ENCODE measurements at places on chromosomes 3 and 15.
A peak's percentile ranks its signal among the peaks of the same experiment; 100 is the strongest.

GRCh38 chr15:77179541-77179998 is 108.7 kb upstream of the TSPAN3 start:
- DNase-seq, result no peak

- DNase-seq, result no peak
Measured at GRCh38 chr15:36501063-36501678, 78.3 kb upstream of the CDIN1 start.

DNA sequence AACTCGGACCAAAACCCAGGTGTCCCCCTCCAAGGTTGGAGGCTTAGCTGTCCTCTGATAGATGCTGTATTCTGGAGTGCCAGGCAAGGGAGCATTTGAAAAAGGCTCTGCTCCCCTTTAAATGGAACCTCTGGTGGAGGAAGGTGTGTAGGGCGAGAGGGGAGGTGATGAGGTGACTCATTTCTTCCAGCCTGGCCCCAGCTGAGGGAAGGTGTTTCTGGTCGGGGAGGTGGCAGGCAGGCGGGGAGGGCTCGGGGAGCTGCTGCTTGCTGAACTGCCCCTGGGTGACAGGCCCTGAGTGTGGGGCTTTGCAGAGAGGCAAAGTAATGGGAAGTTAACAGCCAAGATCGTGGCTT is 18.8 kb downstream of the PSTPIP1 start:
- DNase-seq, result peak; percentile 81

- DNase-seq, result no peak
Measured at GRCh38 chr3:33438284-33438668, 1.9 kb downstream of the UBP1 start.

GRCh38 chr3:160213191-160213590 is 12.0 kb upstream of the C3orf80 start:
- no peak for DNase-seq

GRCh38 chr3:38177181-38177580 is 11.8 kb downstream of the OXSR1 start:
- DNase-seq, result no peak

DNA sequence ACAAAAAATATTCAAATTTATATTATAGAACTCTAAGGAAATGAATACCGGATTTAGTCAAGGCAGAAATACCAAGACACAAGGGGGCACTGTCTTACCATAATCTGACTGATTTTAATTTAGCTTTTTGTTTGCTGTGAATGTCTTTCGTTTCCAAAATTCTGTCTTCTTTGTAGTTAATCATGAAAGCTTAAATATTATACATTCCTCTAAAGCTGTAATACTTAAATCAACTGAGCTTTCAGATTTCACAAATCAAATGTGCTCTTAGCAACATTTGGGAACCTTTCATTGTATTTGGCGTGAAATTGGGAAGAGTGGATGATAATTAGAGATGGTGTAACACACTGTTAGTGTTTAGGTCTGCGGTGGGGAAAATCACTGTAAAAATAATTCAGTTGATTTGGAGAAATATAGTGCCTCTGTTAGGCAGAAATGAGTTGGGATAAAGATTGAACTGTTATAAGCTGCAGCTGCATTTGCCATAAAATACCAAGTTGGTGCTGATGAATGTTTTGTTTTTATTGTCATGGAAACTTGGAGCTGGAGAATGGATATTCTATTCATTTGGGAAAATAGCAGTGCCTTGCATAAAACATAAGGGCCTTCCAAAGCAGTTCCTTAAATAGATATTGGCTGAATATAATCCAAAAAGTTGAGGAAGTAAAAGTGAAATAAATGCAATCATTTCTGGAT is 228.2 kb downstream of the TCF12 start:
- no peak for DNase-seq

GRCh38 chr15:95918525-95918924 is 412.0 kb upstream of the NR2F2 start:
- DNase-seq, result no peak

- DNase-seq, result no peak
Measured at GRCh38 chr3:190853464-190853863, 9.0 kb downstream of the GMNC start.

DNA sequence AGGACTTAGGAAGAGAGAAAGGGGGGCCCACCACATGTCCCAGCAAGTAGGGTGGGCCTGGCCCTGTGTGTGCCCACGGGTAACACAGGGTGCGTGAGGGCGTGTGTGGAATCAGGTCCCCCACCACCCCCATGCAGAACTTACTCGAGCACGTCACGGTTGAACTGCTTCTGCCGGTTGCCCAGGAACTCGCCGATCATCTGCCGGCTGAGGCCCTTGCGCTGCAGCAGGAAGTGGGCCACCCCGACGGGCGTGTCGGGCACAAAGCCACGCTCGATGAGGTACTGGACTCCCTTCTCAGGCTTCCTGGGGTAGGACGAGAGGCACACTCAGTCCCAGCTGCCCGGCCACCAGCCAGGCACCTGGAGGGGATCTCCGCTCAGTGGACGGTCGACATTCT is 83.1 kb upstream of the RPL32 start:
- no peak for DNase-seq

- peak; percentile 48 for DNase-seq
Measured at GRCh38 chr15:52677593-52678467, 1.4 kb downstream of the ATOSA start.

GRCh38 chr15:41969851-41970431 is 2.4 kb downstream of the EHD4 start:
- DNase-seq, result peak; percentile 7

DNA sequence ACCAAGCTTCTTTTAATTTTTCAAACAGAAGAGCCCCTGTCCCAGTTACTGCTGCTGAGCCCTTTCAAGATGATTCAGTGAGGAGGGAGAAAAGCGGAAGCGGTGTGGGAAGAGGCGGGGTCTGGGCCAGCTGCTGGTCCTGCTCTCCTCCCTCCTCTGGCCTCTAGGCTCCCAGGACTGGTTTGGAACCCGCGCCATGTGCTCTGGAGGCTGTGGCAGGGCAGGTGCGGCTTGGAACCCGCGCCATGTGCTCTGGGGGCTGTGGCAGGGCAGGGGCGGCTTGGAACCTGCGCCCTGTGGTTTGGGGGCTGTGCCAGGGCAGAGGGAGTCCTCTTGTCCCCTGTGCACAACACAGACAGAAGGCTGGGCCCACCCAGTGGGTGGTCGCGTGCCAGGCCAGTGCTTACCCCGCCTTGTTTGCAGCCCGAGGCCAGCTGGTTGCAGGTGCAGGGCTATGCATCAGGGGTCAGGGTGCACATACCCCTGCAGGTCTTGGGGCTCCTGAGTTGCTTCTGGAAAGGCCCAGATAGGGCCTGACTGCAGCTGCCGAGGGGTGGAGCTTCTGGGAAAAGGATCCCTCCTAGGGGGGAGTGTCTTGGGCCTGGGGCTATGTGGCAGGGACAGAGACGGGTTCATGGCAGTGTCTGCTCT is 12.2 kb downstream of the ALG1L2 start:
- no peak for DNase-seq

- DNase-seq, result no peak
Measured at GRCh38 chr15:100820528-100820927, 59.1 kb upstream of the ALDH1A3 start.

GRCh38 chr15:65576664-65577063 is 34.3 kb downstream of the INTS14 start:
- DNase-seq, result no peak

GRCh38 chr15:63860555-63860954 is 26.8 kb upstream of the HERC1 start:
- DNase-seq, result peak; percentile 3

DNA sequence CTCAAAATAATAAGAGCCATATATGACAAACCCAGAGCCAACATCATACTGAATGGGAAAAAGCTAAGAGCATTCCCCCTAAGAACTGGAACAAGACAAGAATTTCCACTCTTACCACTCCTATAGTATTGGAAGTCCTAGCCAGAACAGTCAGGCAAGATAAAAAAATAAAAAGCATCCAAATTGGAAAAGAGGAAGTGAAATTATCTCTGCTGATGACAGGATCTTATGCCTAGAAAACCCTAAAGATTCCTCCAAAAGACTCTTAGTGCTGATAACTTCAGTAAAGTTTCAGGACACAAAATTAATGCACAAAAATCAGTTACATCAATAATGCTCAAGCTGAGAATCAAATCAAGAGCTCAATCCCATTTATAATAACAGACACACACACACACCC is 45.9 kb upstream of the SLC2A2 start:
- no peak for DNase-seq

GRCh38 chr3:109275702-109276293 is 40.5 kb downstream of the DPPA2 start:
- no peak for DNase-seq

GRCh38 chr15:58852347-58852746 is 81.1 kb downstream of the SLTM start:
- DNase-seq, result no peak

GRCh38 chr3:171055336-171056178 is 29.0 kb upstream of the SLC2A2 start:
- no peak for DNase-seq

DNA sequence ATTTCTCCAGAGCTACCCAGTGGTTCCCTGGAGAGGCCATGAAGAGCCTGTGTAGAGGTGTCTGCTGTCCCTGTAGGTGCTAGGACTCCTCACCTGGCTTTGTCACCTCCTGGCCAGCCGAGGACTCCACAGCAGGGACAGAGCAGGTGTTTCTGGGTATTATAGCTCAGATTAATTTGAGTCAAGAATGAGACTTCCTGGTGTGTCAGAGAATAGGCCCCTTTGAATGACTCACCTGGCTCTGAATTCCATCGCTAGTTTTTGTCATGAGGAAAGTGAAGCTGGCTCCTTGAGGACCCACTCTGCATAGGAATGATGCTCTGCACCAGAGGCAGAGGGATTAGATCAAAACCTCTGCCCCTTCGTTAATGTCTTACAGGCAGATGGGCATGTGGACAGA is 167.5 kb upstream of the TOPAZ1 start:
- DNase-seq, result no peak

GRCh38 chr15:48993380-48993779 is 29.7 kb upstream of the SHC4 start:
- no peak for DNase-seq

- DNase-seq, result no peak
Measured at GRCh38 chr3:134359121-134360010, 14.9 kb downstream of the AMOTL2 start.

DNA sequence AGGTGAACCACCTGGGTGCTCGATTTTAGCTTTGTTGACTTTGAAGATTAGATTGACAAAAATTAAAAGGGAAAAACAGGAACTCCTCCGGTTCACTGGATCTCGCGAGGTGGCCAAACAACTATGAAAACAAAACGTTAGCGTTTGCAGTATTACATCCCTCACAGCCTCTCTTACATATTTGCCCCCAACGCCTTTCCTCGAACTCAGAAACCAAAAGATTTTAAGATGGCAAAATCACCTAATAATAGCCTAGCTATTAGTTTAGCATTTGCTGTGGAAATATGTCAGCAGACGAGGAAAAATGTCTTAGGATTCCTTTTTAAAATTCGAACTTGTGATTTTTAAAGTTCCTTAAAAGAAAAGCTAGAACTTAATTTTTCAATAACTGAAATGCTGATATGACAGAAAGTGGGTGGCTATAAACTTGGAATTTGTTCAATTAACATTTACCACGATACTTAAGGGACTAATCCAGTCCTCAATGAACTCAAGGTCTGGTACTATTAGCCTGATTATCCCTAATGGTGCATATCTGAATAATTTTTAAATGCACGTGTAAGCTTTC is 491 bp upstream of the SENP7 start:
- DNase-seq, result no peak

- DNase-seq, result no peak
Measured at GRCh38 chr3:69735893-69736292, 3.4 kb upstream of the MITF start.

DNA sequence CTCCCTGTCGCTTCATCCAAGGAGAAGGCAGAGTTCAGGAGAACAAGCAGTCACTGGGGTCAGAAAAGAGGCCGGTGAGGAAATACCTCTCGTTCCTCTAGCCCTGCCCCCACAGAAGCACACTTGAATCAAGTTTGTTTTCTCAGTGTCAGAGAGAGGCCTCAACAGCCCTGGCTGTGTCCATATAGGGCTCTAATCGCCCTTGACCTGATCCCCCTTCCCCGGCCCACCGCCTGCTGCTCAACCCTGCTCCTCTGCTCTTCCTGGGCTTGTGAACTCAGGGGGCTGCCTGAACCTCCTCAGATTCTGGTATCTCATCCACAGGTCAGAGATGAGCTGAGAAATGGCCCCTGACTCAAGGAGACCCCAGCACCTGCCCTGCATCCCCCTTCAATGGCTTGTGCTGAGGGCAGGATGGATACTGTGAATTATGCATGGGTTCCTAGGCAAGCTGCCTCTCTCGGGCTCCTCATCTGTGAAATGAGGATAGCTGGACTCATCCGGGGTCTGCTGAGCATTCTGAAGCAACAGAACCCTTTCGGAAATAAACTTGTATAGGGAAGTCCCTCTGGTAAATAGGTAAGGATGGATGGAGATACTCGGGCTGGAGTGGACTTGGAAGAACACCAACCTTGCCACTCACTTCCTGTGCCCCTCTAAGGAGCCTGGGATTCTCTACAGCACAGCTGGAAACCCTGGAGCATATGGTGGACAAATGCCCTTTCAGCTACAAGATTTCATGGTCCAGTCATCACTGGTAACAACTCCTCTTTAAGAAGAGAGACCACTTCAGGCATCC is 147.5 kb downstream of the STT3B start:
- no peak for DNase-seq

- no peak for DNase-seq
Measured at GRCh38 chr3:112979244-112979832, 4.4 kb upstream of the CD200R1 start.

DNA sequence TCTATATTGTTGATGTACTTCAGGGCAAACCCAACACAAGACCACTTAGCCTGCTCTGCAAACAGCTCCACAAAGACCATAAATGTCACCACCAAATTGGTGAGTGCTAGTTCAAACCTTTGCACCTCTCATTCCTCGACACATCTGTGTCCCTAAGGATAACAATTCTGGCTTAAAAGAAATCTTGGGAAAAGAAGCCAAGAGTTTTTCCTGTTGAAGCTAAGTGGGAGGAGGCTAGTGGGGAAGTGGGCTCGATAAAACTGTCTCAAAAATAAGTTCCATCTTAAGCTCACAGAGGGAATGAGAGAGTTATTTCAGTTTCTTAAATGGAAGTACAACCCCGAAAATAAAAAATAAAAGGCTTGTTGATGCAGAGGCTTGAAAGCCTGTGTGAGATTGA is 40.4 kb upstream of the PRICKLE2 start:
- DNase-seq, result no peak

GRCh38 chr3:13521309-13521708 is 27.6 kb upstream of the FBLN2 start:
- DNase-seq, result no peak

DNA sequence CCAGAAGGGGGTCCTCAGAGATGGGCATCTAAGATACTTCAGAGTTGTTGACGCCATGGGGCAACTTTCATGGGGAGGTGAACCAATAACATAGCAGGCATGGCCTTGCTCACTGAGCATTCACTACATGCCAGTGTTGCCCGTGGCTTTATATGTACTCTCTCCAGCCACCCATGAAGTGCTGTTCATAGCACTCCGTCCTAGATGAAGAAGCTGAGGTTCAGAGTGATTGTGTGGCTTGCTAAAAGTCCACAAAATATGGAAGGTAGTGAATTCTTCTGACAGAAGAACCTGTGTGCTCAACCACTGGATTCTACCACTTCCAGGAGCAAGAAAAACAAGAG is 9.8 kb upstream of the SEMA4B start:
- no peak for DNase-seq

- DNase-seq, result no peak
Measured at GRCh38 chr3:170258105-170258487, 35.9 kb downstream of the PRKCI start.

- no peak for DNase-seq
Measured at GRCh38 chr3:141949972-141950371, 73.5 kb downstream of the ATP1B3 start.

GRCh38 chr15:61736790-61737189 is 323.5 kb downstream of the VPS13C start:
- no peak for DNase-seq

- DNase-seq, result no peak
Measured at GRCh38 chr3:193095366-193095765, 145.7 kb upstream of the PLAAT1 start.
